ENCODE measurements at places on chromosomes 5 and 9. TPM values are rescaled to one million over a fixed set of nuclear protein-coding genes. Genes with fewer than 3 reads are reported as not detected.

DNA sequence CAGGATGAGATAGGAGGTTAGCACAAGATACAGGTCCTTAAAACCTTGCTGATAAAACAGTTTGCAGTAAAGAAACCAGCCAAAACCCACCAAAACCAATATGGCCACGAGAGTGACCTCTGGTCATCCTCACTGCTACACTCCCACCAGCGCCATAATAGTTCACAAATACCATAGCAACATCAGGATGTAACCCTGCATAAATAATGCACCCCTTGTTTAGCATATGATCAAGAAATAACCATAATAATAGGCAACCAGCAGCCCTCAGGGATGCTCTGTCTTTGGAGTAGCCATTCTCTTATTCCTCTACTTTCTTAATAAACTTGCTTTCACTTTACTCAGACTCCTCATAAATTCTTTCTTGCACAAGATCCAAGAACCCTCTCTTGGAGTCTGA lies 86.9 kb upstream of the PRSS3 start:
- DNase-seq: no peak

GRCh38 chr9:86563350-86563749 lies 209.1 kb upstream of the TUT7 start:
- no peak for DNase-seq

DNA sequence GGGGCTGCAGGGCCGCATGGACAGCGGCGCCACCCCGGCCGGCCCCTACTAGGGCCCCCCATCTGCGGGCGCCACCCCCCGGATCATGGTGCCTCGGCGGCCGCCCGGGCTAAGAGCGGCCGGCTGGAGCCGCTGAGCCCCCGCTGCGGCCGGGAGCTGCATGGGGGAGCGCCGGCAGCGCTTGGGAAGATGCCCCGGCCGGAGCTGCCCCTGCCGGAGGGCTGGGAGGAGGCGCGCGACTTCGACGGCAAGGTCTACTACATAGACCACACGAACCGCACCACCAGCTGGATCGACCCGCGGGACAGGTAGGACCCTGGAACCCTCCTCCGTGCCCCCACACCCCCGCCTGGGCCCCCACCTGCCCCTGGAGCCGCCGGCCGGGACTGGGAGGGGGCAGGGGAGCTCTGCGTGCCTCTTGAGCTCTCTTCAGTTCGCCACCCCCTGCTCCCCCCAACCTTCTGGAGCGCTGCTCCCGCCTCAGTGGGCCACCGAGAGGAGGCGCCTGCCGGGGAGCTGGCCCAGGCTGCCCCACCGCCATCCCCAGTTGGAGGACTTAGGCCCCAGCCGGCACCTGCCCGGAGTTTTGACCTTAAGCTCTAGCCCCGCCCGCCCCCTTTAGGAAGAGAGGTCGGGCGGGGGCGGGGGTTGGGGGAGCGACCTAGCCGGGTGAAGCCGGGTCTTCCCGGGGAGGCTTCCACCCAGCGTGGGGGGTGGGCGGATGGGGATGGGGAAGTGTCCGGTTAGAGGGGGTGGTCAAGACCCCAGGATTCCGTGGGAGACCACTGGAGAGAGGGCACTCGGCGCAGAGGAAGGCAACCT lies 730 bp downstream of the WWC1 start:
- DNase-seq: no peak

- DNase-seq: no peak
Measured at GRCh38 chr9:10268531-10269485, 344.0 kb downstream of the PTPRD start.

GRCh38 chr9:97500263-97500662 lies 1.2 kb upstream of the TMOD1 start:
- DNase-seq: no peak

The ELAVL2 gene
- 1.3 TPM for total RNA-seq

The CCIN gene
- total RNA-seq: not detected

All from lower leg skin (tissue), 4 donors.